ENCODE measurements at places on chromosomes 11 and 22.

GRCh38 chr11:30729187-30729713 is 143.1 kb upstream of the MPPED2 start:
- DNase-seq, result no peak

DNA sequence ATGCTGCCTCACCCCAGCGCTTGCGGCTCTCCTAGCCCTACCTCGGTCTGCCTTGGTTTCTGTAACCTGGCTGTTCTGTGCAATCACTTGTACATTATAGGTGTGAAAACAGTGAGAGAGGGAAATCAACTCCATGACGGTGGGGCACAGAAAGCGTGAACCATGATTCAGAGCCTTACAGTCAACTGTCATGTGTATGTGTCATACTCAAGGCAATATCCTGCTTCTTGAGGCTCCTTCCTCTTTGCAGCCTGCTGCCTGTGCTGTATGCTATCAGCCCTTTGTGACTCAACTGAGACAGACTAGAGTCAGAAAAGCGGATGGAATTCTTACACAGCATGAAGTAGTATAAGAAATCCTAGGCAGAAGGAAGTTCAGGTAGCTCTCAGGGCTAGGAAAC is 2.1 kb downstream of the NRIP3 start:
- DNase-seq, result no peak

DNA sequence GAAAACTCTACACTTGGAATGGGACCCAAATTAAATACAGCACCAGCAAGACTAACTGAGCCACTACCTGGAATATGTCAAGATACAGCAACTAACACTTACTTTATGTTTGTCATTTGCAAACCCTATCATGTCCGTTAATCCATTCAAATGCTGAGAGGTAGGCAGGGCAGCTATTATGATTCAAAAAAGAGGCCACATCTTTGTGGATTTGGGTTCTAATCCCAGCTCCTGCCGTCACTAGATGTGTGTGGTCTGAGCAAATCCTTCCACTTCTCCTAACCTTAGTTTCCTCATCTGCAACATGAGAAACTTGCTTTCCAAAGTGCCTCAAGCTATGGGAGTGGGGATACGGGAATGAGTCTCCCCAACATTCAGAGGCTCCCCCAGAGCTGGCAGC is 24.2 kb downstream of the FLI1 start:
- no peak for DNase-seq

DNA sequence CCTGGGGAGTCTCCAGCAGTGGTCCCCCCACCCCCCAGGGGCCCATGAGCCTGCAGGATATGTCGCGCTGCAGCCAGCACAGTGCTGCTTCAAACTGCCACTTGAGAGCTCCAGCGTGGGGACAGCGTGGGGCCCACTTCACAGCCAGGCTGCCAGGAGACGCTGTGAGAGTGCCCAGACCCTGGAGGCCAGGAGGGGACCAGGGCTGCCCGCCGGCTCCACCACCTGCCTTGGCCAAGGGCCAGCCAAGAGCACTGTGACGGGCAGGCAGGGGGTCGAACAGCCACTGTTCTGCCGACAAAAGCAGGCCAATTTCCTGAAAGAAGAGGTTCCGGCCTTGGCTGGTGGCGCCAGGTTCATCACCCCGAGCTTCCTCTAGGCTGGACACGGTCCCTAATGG is 60.2 kb downstream of the FLRT1 start:
- DNase-seq, result no peak

GRCh38 chr11:46306296-46306853 is 28.9 kb downstream of the CREB3L1 start:
- DNase-seq, result no peak

DNA sequence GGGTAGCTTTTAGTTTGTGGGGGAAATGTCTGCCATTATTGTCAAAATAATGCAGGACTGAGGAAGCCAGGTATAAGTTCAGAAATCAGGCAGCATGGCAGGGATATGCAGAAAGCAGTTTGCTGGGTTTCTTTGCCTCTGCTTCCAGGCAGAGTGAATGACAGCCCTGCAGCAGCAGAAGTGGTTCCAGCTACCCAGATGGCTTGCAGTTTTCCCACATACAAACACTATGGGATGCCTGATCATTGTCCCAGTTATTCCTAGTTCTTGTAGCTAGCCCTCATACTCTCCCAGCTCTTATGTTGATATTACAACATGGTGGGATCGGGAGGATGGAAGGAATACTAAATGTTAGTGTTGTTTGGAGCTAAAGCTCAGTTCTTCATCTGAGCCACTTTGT is 2.8 kb upstream of the DIXDC1 start:
- DNase-seq, result no peak

- no peak for DNase-seq
Measured at GRCh38 chr11:33545931-33546330, 154.7 kb downstream of the C11orf91 start.

DNA sequence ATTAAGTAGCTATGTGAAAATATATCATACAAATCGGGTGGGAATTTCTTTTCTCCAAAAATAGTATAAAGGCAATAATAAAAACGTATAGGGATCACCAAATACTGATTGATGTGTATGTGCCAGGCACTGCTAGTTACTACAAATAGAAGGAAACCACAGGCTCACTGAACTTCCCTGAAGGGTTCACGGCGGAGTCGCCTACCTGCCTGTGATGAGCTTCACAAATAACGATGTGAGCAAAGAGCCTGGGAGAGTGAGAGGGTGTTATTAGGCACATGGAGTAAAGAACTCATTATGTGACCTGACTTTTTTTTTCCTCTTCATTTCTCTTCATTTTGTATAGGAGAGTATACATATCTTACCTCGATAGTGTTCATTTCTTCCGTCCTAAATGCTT is 36.0 kb upstream of the L3MBTL2 start:
- no peak for DNase-seq

DNA sequence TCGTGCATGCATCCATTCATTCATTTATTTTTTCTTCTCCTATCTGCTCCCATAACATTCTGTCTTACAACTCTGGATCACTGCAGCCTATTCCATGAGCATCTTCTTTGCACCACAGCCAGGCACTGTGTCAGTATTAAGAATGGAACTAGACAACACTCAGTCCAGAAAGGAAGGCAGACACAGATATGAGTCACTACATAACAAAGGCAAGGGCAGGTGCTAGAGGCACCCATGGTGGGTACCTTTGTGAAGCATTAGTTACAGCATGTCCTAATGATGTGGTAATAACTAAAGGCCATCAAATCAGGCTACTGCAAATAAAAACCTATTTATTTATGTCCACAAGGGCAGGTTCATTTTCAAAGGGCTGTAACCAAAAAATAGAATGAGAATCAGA is 28.1 kb downstream of the TENM4 start:
- DNase-seq, result no peak

GRCh38 chr11:95816037-95816436 is 25.7 kb downstream of the CEP57 start:
- no peak for DNase-seq

DNA sequence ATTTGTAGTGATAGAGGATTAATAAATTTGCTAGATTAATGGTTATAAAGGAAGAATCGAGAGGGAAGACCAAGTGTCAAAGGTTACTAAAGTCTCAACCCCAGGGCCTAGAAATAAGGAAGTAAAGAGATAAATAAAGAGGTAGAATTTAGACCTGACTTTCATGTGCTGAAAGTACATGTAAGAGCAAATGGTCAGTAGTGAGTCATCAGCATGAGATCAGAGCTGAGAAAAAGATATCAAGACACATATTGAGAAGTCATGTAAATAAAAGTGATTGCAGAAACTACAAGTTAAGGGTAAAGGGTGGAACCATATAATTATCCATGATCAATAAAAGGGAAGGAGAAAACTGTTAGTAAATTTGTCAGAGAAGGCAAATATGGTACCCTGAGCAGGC is 1.4 kb upstream of the OR8B8 start:
- DNase-seq, result no peak

DNA sequence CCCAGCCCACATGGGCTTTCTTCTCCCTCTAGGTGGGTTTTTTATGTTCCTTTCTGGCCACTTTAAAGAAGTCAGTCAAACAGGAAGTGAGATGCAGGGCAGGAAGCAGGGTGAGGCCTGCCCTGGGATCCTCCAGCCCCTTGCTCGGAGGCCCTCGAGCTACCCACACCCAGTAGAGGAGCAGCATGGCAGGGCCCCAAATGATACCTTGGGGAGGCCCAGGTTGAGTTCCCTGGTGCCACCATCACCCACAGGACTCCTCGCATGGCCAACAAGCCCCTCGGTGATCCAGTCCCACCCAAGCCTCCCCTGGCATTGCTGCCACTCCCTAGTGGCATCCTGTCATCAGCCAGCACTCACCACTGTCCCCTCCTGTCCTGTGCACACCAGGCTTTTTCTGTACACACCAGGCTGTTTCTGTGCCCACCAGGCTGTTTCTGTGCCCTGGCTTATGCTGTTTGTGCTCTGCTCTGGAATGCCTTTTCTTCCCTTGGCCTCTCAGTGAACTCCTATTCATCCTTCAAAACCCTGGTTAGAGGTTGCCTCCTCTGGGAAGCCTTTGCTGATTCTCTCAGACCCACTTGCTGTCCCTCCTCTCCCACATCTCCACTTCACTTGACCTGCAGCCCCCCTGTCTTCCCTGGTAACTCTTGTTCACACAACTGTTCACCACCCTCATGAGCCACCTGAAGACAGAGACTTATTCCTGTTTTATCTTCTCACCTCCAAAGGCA is 3.1 kb upstream of the PTGDR2 start:
- DNase-seq, result no peak

DNA sequence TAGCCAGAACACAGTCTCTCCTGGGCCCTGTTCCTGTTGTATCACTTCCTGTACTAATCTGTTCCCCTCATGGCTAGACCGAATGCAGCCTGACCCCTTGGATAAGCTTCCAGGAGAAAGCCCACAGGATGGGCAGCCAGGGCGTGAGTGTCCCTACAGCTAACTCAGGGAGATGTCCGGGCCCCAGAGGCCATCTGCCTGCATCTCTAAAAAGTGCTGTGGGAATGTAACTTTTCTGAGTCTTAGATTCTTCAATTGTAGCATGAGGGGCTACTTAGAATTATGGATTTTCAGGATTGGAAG is 7.7 kb upstream of the MALAT1 start:
- no peak for DNase-seq

DNA sequence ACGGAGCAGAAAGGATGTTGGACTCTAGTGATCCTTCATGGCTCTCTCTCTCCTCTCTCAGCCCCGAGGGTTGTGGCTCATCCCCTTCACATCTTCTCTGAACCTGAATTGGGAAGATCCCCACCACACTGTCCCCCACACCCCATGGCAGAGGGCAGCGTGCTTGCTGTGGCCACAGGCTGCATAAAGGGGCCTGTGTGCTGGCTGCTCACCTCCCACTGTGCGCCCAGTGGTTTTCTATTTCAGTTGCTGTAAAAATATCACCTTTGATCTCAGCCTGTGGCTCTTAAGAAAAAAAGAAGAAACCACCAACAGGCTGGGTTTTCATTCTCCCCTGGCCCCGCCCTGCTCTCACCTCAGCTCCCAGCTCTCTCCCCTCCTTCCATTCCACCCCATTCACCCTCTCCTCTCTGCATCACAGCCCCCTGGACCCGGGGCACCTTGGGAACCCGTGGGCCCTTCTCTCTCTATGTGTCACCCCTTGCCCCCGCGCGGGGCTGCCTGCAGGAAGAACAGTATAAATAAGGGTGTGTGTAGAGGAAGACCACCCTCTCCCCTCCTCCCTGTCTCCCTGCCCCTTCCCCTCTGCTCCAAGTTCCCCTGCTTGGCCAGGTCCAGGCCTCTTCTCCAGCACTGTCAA is 25.8 kb upstream of the WNT11 start:
- no peak for DNase-seq

GRCh38 chr11:117815262-117815803 is 9.2 kb downstream of the FXYD2 start:
- no peak for DNase-seq

DNA sequence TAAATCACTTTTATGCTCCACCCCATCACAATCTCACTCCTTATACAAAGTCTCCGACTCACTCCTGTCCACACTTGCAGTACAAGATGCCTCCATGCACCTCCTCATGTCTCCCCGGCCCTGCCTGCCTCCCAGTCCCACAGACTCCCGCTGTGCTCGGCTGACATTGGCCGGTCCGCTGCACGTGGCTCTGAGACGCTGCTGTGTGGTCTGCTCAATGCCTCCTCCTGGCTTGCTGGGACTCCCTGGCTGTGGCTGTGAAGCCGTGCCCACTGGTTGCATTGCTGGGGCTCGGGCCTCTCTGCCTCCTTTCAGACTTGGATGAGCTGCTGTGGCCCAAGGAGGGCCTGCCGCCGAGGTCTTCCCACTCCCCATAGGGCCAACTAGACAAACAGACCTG is 224.0 kb upstream of the B3GAT1 start:
- DNase-seq, result no peak

GRCh38 chr11:113567867-113568544 is 92.8 kb upstream of the DRD2 start:
- no peak for DNase-seq

DNA sequence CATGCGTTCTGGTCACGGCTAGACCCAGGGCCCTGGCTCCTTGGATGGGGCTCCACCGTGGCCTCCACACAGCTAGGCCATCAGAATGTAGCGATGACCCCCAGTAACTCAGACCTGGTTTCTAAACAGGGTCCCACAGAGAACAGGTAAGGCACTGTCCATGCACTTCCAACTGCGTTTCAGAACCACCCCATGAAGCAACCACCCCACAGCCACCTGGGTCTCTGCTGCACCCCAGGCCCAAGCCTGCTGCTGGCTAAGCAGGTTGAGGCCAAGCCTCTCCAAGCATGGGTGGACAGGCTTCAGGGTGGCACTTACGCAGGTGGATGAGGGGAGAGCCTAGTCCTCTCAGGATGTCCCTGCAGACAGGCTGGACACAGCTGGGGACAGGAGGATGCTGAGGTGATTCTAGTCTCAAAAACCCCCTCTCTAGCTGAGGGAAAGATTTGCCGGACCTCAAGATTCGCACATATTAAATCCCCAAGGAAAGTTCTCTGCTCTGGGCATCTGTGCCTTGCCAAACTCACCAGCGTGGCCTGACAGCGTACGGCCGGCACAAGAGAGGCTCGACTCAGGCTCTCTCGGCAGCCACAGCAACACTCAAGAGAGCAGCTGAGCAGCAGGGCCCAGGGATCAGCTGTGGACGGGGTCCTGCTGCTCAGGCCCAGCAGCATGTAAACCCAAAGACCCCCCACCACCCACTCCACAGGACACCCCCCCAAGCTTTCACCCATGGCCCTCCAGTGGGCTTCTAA is 141.6 kb downstream of the CRYBB2 start:
- DNase-seq, result no peak

GRCh38 chr11:17528906-17529843 is 15.0 kb downstream of the USH1C start:
- no peak for DNase-seq

DNA sequence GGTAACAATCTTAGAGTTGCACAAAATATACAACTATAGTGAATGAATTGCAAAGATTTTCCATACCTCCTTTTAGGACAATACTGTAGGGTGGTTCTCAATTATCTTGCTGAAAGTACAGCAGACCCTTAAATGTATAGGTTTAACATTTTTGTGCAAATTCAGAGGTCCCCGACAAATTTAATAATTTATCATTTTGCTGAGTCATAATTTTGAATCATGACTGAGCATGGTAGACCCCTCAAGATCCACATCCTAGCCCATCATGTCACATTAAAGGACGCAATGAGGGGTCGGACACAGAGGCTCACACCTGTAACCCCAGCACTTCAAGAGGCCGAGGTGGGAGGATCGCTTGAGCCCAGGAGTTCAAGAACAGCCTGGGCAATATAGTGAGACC is 43.5 kb downstream of the OSBP start:
- DNase-seq, result no peak

- DNase-seq, result no peak
Measured at GRCh38 chr11:18594999-18595749, 4.4 kb upstream of the MISFA start.
